ENCODE measurements at places on chromosomes 7 and 10.

DNA sequence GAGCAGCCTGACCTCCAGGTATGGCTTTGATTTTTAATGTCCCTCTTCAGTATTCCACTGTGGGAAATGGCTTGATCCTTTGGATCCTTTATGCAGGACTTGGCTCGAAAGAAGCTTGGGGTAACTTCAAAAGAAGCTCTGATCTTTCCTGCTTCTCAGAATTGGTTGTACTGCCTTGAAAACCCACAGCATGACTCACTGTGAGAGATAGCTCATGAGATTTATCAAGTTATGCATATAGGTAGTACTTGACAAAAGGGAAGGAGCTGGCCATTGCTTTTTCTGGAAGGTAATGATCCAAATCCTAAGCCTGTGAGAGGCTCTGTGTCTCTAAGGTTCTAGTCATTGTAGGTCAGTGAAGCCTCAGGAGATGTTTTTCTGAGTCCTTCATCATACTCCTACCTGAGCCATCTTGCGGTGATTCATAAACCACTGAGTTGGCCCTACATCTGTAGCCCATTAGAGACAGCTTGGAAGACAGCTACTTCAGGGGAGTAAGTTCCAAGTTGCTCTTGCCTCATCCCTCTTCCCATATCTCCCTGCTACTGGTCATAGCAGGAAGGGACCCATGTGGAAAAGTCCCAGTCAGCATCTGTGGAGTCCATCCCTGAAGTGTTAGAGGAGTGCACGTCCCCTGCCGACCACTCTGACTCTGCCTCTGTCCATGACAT lies 36.7 kb upstream of the NFKB2 start:
- DNase-seq = no peak

DNA sequence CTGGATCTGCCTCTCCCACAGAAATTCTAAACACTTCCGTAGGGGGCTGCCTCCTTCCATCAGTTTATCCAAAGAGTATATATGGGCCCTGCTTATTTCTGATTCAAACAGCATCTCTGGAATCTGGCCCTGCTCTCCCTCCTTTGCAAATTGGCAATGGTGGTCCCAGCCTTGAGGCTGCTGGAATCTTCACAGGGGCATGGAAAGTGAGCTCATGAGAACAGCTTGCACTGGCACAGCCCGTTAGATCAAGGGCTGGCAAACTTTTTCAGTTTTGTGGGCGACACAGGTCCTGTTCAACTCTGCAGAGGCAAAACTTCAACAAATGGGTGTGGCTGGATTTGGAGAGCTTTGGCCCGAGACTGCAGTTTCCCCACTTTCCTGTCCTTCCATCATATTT lies 526.9 kb downstream of the KCNMA1 start:
- DNase-seq = no peak

DNA sequence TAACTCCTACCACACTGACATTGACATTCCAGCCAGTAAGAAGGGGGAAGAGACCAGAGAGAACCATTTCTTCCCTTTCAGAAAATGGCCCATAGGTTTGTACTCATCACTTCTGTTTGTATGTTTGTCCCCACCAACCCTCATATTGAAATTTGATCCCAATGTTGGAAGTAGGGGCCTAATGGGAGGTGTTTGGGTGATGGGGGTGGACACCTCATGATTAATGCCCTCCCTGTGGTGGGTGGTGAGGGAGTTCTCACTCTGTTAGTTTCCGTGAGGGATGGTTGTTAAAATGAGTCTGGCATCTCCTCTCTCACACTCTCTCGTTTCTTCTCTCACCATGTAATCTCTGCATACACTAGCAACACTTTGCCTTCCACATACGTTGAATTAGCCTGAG lies 21.4 kb downstream of the CADPS2 start:
- no peak for DNase-seq

DNA sequence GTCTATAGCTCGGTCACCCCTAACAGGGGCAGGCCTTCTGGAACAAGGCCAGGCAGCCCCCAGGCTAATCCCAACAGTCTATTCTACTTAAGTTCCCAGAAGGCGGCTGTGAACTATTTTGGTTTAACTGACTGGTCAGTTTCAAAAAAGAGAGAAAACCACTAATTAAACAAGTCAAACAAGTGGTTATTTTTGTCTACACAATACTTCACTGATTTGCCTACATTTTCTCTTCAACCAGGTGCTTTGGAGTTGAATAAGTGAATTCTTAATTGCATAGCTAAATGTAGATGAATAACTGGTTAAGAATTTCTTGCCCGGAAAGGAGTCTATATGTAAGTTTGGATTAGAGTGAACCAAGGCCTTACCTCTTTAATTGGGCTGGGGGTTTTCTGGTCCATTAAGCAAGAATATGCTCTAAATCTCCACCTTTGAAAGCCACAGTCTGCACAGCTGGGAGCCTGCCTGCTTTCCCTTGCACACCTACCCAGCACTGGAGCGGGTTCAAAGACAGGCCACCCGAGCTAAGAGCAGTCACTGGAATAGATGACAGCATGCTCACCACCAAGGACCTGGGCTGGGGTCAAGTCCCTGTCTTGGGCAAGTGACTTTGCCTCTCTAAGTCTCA lies 70.4 kb downstream of the TBXAS1 start:
- peak; percentile 57 for DNase-seq

GRCh38 chr7:51307651-51308210 lies 8.9 kb downstream of the COBL start:
- no peak for DNase-seq

- DNase-seq = no peak
Measured at GRCh38 chr10:83262434-83262833, 876.9 kb upstream of the GHITM start.

DNA sequence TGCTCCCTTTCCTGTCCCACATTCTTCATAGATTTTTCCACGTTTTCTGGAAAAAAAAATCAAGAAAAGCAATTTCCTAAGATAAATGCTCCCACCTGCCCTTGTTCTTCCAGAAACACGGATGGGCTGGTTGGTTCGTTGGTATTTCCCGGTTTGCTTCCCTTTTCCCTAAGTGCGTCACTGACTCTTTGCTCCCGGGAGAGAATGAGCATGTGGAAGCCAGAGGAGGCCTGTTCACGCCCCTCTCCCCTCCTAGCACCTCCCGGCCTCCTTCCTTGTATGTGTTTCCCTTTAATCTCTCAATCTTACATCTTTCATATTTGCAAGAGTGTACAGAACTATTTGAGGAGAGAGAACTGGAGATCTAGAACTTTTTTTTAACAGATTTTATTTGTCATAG lies 442.0 kb downstream of the GFRA1 start:
- no peak for DNase-seq

- DNase-seq = peak; percentile 68
Measured at GRCh38 chr10:37860494-37861190, 3.2 kb upstream of the ZNF248 start.

GRCh38 chr7:30938435-30939316 lies 25.1 kb upstream of the GHRHR start:
- peak; percentile 64 for DNase-seq

DNA sequence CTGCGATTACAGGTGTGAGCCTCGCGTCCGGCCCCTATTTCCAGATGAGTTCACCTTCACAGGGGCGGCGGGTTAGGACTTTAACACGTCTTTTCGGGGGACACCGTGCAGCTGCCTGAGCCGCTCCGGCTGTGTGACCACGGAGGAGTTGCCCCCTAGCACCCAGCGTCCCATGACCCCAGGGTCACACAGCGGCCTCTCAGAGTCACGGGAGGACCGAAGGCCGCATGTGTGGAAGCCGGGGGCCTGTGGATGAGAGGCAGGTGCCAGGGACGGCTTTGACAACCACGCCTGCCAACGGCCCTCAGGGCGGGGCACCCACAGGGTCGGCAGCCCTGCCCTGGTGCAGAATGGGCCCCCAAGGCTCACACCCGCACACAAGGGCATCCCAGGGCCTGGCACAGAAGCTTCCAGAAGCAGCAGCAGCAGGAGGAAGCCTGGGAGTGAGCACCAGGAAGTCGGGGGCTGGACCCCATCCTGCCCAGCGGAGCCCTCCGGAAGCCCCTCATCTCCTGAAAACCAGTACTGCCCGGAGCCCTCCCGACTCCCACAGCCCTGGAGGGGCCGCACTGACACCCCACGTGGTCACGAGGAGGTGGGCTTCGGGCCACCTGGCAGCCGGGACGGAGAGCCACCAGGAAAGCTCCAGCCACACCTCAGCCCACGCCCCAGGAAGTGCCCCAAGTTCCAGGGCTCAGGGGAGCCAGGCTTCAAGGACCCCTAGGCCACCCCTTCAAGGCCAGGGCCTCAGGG lies 32.7 kb downstream of the ADAP1 start:
- DNase-seq = no peak

DNA sequence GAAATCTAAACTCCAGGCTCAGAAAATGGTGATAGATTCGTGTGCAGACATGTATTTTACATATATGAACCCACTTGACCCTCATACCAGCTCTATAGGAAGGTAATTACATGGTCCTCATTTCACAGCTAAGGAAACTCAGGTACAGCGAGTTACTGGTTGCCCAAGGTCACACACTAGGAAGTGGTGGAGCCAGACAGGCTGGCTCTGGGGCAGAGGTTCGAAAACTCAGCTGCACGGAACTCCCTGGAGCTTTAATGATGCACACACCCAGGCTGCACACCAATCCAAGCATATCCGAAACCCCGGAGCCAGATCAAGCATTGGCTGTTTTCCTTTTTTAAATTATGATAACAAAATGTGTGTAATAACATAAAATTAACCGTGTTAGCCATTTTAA lies 172.4 kb downstream of the COBL start:
- DNase-seq = no peak

- DNase-seq = no peak
Measured at GRCh38 chr7:76330261-76330660, 27.8 kb downstream of the HSPB1 start.

DNA sequence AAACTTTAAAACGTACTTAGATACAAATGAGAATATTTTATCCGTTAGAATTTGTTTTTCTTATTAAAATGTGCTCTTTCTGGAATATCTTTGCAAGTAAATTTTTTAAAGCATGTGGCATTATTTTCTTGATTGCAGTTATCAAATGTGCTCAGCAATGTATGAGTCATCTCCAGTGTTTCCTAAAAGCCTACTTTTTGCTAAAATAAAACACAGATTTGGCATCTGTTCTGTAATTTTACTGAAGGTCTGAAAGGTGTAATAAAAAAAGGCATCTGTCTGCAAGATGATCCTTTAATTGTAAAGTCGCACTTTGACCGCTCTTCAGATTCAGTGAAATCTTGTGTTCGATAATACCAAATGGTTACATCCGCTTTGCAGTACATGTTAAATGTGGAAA lies 3.4 kb downstream of the GNAT3 start:
- DNase-seq = peak; percentile 42

GRCh38 chr7:55140221-55140940 lies 121.6 kb downstream of the EGFR start:
- DNase-seq = peak; percentile 33

- peak; percentile 75 for DNase-seq
Measured at GRCh38 chr7:130421684-130422083, 19.1 kb downstream of the CEP41 start.

- peak; percentile 39 for DNase-seq
Measured at GRCh38 chr7:127652333-127653248, 597 bp downstream of the SND1 start.

DNA sequence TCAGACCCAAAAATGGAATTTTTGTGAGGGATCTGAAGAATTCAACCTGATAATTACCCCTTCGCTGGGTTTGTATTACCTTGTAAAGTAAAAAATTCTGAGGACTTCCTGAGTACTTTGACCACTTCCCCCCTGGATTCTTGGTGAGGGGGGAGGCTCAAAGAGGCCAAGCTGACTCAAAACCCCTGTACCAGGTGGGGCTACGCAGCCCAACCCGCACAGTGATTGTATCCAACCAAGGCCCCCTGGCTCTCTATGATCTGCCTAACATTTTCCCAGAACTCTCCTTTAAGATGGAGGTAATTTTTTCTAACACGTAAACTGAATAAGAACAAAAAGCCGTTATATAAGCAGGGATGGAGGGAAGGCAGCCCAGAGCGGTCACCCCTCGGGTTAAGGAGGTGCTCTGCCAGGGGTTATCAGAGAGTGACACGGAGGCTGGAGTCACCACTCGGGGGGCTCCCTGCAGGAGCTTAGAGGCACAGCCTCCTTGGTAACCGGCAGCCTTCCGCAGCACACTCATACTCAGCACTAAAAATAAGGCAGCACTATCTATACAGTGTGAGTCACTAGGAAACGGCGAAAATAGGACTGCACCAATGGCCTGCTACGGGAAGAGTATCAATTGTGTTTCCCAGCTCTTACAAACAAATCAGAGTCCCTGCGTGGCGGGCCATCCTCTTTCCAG lies 255.4 kb downstream of the ELMO1 start:
- no peak for DNase-seq

DNA sequence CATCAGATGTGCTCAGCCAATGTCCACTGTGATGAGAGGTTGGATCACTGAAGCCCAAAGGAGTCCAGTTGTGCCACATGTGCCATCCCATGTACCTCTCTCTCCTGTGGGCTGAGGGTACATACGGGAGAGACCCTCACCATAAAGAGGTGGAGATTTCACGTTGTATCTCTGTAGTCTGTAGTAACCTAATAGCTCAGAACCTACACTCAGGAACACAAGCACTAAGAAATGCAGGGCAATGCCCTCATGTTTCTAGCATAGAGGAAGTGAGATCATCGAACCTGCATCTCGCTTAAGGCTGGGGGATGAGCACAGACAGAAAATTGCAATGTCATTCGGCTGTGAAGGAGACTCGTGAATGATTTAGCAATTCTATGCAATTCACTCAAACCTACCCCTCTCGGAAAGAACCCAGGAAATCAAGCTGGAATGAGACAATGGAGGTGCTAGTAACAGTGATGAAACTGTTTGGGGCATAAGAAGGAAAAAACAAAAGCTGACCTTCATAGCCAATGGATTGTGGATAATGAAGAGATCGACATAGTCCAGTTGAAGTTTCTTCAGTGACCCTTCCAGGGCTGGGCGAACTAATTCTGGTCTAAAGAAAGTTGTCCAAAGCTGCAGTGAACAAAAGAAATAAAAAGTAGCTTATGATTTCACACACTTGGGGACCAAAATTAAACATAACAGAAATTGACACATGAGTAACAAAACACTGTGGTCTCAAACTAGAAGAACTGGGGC lies 80.3 kb upstream of the UCN3 start:
- DNase-seq = peak; percentile 56

DNA sequence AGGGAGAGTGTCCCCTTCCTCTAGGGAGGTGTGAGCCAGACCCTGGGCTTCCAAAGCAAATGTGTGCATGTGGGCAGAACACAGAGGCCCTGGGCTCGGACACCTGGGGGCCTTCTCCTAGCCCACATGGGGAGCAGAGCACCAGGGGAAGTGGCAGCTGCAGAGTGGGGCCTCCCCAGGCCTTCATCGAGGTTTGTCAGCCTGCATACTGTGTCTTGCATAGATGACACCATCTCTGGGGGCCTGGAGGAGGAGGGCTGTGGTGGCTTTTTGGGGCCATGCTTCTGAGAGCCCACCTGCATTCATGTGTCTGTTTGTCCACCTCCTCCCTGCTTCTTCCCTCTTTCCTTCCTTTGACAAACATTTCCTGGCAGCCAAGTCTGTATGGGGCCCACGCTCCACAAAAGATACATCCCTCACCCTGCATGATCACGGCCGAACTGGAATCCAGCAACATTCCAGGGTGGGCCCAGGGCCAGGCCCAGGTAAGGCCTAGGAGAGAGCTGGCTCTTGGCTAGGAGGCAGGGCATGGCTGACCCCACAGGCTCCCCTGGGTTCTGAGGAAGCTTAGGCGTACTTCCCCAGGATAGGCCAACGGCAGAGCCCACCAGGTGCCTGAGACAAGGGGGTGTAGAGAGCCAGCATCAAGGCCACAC lies 79.2 kb downstream of the ZMIZ1 start:
- DNase-seq = no peak
